ENCODE measurements at places on chromosomes 2 and 18.
A peak's percentile ranks its signal among the peaks of the same experiment; 100 is the strongest.

GRCh38 chr18:21600526-21601410 is at the start of gene ESCO1:
TSS of gene ESCO1 (minus strand) at chr18:21600704. CDS start at chr18:21574843, 25,861 bp downstream.
- peak; percentile 86 for DNase-seq

GRCh38 chr2:172864182-172864581 is 128.5 kb downstream of the RAPGEF4 start:
- DNase-seq, result no peak

- no peak for DNase-seq
Measured at GRCh38 chr2:3785220-3785889, 82.0 kb downstream of the DCDC2C start.

DNA sequence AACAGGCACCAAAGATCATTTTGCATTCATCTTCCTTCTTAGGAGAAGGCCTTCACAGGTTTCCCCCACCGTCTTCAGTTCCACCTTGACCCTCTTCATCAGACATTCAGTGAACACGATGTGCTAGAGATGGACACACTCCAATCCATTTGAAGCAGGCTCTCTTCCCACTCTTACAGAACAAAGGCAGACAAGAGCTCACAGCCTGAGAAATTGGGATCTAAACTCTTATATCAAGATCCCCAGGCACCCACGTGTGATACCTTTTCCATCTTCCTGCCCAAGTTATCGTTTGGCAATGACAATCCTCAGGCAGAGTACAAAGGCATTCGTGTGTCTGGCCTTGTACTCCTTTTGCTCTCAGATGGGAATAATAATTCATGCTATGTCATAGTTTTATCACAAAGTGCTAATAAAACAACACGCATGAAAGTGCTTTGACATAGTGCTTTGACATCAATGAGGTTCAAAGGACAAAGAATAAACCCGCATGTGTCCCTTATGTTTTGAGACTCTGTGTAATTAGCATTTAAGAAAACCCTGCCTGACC is 369.3 kb upstream of the KLHL29 start:
- DNase-seq, result no peak

DNA sequence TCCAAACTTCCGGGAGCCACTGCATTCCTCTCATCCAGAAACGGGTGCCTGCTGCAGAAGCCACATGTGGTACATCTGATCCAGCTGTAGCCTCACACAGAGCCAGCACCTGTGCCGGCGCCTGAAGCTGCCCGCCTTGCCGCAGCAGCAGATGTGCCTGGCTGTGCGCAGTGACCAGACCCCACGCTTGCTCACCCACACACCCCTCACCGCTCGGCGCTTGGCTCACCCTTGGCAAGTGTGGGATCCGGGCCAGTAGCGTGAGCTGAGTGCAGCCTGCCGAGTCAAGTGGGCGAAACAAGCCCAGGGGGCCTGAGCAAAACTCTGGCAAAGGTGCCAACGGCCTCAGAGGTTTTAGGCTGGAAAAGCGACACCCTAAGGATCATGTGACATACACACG is 220.1 kb upstream of the TMEFF2 start:
- DNase-seq, result no peak

DNA sequence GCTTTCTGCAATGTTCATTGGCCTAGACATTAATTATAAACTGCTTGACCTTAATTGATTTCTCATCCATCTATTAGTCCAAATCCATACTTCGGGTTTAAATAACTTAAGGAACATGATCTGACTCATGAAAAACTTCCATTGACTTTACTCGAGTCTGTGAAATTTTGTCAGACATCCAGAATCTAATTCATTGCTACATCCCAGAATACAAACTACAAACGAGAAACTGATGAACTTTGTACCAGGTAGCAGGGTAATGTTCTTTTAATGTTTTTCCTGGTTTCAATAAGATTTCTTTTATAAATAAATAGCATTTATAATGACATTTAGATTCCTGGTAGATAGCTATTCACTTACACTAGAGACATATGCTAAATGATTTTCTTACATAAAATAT is 36.0 kb upstream of the IKZF2 start:
- DNase-seq, result no peak

GRCh38 chr2:2324565-2325101 is 6.4 kb downstream of the MYT1L start:
- DNase-seq, result peak; percentile 91

GRCh38 chr2:46336283-46336959 is 39.2 kb downstream of the EPAS1 start:
- no peak for DNase-seq

- no peak for DNase-seq
Measured at GRCh38 chr18:7927119-7927518, 360.0 kb downstream of the PTPRM start.

GRCh38 chr2:237281836-237282306 is 132.1 kb downstream of the COL6A3 start:
- no peak for DNase-seq

DNA sequence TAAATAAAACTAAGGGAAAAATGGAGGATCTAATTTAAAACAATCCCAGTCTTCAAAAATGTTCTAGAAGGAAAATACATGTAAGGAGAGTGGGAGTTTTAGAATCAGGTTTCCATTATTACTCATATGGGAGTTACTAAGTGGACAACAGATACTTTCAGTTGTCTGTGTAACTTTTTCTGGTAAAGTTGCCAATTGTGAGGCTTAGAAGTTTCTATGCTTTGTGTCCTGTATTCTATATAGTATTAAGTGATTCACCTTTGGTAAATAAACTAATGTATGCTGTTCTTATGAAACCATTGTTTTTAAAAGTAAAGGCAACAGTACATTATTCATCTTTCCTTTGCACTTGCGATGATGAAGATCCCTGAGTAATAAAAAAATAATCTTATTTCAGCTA is 274.9 kb downstream of the NR4A2 start:
- no peak for DNase-seq

DNA sequence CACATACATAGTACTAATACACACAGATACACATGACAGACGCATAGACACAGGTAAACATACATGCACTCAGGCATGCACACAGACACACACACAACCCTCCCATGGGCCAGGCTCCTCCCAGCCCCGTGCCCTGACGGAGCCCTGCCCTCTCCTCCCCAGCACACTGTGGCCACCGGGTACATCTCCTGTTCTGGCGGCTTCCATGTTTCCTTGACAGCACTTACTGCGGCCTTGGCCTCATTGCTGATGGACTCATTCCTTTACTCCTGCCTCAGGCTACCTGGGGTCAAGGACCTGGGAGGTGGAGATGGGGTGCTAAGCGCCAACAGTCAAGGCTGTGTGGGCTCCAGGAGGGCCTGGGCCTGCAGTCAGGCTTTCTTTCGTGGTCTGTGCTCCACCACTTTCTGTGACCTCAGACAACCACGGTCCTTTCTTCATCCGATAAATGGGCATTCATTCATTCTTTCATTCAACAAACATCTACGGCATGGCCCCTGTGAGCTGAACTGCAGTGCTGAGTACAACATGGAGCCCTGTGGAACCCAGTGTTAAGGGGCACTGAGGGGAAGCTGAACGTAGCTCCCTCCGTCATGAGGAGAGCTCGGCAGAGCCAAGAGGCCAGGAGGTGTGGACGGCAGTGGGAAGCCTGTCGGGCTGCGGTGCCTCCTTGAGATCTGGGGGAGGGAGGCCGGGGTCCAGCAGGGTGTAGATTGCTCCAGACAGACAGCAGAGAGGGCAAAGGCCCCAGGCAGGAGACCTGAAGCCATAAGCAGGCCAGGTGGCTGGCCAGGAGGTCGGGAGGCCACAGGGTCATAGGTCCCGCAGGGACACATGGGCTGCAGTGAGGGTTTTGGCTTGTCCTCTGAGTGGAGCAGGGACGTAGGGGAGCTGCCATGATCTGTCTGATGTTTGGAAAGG is 190.4 kb upstream of the HDAC4 start:
- DNase-seq, result no peak

Data from NCI-H1694 (cell line).